ENCODE measurements at places on chromosomes 1 and 21. TPM values are rescaled to one million over a fixed set of nuclear protein-coding genes. Genes with fewer than 3 reads are reported as not detected.

LCE2A gene
- total RNA-seq, result not detected

GJA9 gene
- not detected for total RNA-seq

PALMD gene
- 10.9 TPM for total RNA-seq

TNFRSF4 gene
- total RNA-seq, result 3.7 TPM

HAO2 gene
- under 0.01 TPM for total RNA-seq

OLIG2 gene
- not detected for total RNA-seq

F11R gene
- 191 TPM for total RNA-seq

GABRD gene
- total RNA-seq, result 1.0 TPM

B3GALT5 gene
- not detected for total RNA-seq

SPRR2F gene
- not detected for total RNA-seq

GJB4 gene
- not detected for total RNA-seq

NHLH2 gene
- total RNA-seq, result not detected

GSTM5 gene
- not detected for total RNA-seq

C1orf87 gene
- total RNA-seq, result not detected

SIM2 gene
- not detected for total RNA-seq

B3GALT2 gene
- 3.7 TPM for total RNA-seq

LMX1A gene
- not detected for total RNA-seq

TSPAN2 gene
- total RNA-seq, result 5.9 TPM

ARTN gene
- total RNA-seq, result not detected

HHAT gene
- total RNA-seq, result 1.0 TPM

NTMT2 gene
- total RNA-seq, result not detected

DTL gene
- 11.4 TPM for total RNA-seq

SNRNP40 gene
- total RNA-seq, result 117 TPM

LAMC1 gene
- total RNA-seq, result 395 TPM

HSD11B1 gene
- not detected for total RNA-seq

C1orf174 gene
- total RNA-seq, result 30.2 TPM
